ENCODE measurements at places on chromosomes 7 and 10.
A peak's percentile ranks its signal among the peaks of the same experiment; 100 is the strongest.

DNA sequence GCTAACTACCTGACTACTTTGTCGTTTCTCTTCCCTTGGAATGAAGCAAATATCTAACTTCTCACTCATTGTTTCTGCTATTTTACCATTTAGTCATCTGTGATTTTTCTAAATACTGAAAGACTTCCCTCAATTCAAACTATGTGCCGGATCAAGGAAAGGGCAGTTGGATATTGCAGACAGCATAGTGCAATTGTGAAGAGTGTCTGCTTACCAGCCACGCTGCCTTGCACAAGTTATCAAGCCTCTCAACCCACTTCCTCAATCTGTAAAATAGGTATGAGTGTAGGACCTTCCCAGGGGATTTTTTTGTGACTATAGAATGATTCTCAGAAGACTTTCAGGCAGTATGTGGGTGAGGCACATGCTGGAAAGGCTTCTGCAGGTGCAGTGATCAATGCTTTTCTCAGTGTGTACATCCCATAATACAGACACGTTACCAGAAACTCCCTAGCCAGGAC, 54.3 kb downstream of the EGFR start:
- no peak for DNase-seq

DNA sequence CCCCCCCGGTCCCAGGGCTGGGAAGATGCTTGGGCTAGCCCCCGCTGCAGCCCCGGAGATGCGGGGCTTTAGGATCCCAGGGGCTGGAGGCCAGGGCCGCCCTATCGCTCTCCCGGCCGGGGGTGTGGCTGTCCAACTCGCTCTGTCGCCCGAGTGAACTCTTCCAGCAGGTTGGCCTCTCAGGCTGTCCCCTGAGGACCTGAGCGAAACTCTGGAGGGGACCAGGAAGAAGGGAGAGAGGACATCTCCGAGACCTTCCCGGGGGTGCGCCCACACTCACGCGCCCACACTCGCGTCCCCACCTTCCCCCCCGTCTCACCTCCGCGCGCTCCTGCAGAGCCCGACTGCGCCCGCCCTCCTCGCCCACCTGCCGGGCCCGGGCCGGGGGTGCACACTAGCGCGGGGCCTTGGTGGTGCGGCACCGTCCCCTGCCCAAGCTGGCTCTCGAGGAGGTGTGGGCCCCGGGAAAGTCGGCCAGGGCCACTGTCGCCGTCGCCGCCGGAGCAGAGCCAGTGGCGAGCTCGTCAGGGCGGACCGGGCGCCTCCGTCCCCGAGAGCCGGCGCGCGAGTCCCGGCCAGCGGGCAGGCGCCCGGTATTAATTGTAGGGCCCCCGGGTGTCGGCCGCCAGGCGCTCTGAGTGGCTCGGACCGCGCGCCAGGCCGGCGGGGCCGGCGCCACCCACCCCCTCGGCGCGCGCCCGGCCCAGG, 101.7 kb upstream of the SVIL start:
- peak; percentile 21 for DNase-seq

DNA sequence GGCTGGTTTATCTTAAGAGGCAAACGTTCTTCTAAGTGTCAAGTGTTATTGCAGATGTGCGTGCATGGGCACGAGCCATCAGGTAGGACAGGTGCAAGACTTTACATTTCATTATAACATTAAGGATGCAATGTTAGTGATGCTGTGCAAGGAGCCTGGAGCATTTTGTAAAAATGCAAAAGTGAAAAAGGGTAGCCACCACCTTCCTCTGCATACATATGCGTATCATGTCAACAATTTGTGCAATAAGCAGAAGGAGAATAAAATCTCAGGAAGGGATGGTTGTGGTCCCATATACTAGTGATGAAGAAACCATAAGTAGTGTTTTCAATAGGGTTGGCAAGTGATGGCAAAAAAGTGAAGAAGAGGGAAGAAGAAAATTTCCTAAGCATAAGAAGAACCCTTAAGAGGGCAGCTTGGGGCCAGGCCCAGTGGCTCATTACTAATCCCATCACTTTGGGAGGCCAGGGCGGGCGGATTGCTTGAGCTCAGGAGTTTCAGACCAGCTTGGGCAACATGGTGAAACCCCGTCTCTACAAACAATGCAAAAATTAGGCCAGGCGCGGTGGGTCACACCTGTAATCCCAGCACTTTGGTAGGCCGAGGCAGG, 7.5 kb downstream of the PIK3AP1 start:
- DNase-seq, result no peak

- DNase-seq, result peak; percentile 57
Observed at GRCh38 chr10:101367569-101368453, 13.8 kb downstream of the BTRC start.

DNA sequence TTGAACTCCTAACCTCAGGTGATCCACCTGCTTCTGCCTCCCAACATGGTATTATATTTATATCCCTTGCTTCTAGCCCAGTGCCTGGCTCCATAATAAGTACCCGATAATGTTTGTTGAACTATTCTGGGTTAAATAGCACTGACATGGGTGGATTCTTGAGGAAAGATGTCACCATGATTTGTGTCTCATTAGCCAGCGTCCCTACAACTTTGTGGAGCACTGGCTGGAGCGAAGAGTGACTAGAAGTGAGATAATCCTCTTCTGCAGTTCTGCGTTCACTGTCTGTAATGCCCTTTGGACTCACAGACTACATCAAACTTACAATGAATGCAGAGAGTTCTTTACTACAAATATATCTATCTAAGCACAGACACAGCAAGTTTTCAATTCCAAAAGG, 16.9 kb upstream of the AKR1E2 start:
- no peak for DNase-seq

- peak; percentile 44 for DNase-seq
Observed at GRCh38 chr10:50362547-50363125, 111.3 kb upstream of the ASAH2 start.

DNA sequence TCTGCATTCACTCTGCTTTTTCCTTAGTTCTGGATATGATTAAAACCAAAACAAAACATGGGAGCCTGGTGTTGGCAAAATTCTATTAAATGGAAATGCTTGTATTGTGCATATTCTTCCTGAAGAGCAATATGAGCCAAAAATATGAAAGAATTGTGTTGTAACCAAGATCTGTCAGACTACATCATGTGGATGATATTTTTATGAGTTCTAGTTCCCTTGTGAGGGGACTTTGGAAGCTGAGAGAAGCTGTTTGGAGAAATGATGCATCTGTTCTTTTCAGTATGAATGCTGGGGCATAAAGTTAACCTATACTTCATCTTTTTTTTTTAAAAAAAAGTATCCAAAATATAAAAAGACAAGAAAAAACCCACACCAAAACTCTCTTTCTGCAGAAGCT, 782.7 kb downstream of the ANKRD7 start:
- DNase-seq, result no peak

DNA sequence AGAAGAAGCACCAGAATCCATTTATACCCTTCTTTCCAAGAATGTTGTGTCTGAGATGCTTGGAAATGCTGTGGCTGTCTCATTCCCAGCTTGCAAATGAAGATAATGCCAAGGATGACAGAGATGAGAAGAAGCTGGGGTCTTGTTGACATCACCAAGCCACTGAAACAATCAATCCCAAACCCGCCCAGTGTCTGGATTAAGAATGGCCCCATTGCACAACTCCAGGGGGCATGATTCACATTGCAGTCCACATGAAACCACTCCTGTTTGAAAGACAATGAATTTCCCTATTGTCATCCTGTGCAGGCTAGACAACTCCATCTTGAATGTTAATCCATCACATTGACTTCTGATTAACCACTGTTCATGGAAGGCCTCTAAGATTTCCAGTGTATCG, 28.6 kb downstream of the SORBS1 start:
- no peak for DNase-seq

GRCh38 chr10:14513123-14513522, 182.4 kb upstream of the FRMD4A start:
- no peak for DNase-seq

- DNase-seq, result peak; percentile 18
Observed at GRCh38 chr7:4851459-4852422, 10.1 kb downstream of the PAPOLB start.

GRCh38 chr10:48818081-48818480, 121.6 kb downstream of the LRRC18 start:
- DNase-seq, result no peak

GRCh38 chr7:108973075-108973474, 403.4 kb downstream of the DNAJB9 start:
- DNase-seq, result no peak

GRCh38 chr7:138727336-138728099, 26.4 kb upstream of the SVOPL start:
- DNase-seq, result no peak

GRCh38 chr10:19209319-19209718, 160.7 kb downstream of the MALRD1 start:
- no peak for DNase-seq

DNA sequence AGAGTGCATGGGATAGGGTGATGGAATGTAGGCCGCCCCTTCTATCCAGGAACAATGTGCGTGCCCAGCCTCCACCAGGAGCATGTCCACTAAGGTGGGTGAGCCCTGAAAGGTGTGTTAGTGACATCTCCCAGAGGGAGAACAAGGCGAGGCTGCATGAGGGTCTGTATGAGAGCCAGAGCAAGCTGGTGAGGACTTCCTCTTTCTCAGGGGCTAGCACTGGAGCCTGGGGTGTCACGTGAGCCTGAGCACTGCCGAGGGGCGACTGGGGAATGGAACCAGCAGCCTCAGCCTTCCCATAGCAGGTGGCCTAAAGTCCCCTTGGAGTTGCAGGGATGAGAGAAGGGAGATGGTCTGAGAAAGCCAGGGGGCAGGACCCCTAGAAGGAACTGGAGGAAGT, 156.3 kb upstream of the COBL start:
- DNase-seq, result no peak

DNA sequence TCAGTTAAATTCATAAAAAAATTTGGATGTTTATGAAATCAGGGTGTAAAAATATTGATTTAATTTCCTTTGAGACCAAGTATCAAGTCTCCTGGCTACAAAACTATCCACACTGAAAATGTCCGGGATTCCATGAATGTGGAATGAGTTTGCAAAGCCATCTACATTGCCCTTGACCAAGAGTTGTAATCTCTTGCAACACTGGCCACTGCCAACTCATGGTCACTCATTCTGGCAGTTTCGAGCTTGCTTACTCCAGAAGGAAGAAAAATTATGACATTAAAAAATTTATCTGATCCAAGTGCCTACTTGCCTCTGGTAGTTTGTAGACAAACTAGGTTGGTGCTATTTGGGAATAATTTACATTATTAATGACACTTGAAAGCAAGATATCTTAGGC, 84.2 kb downstream of the NPY start:
- DNase-seq, result no peak

DNA sequence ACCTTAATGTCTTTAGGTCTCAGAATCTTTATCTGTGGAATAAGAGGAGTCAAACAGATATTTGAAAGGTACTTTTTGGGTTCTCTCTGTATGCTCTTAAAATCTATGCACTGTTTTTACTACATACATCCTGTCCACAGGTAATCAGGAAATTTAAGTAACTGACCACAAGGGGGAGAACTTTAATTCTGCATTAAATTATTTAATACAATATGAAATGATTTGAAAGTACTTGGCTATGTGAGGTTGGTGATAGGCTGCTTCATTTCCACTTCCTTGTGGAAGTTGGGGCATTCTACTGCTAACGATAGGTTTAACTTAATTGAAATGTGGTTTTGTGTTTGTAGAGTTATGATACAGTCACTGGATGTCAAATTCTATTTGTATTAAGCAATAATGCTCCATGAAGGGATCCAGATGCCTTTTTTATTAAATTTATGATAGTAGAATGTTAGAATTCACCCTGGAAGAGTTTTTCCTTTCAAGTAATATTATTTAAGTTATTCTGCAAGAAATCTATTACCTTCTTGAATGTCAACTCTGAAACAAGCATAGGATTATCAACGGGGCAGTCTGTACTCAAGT, 6.0 kb downstream of the TEX47 start:
- peak; percentile 67 for DNase-seq

GRCh38 chr7:149855361-149856305, 17.5 kb downstream of the ZNF862 start:
- no peak for DNase-seq

- peak; percentile 90 for DNase-seq
Observed at GRCh38 chr7:100887516-100888290, 1.8 kb downstream of the UFSP1 start.

Data from hematopoietic multipotent progenitor cell treated with erythropoietin and hydrocortisone succinate and interleukin-3 and kit ligand, for 6 days (in vitro differentiated cells).